ENCODE measurements at places on chromosomes 12 and 14.
A peak's percentile ranks its signal among the peaks of the same experiment; 100 is the strongest.

GRCh38 chr14:29352706-29353080 is 575.0 kb downstream of the PRKD1 start:
- no peak for DNase-seq

DNA sequence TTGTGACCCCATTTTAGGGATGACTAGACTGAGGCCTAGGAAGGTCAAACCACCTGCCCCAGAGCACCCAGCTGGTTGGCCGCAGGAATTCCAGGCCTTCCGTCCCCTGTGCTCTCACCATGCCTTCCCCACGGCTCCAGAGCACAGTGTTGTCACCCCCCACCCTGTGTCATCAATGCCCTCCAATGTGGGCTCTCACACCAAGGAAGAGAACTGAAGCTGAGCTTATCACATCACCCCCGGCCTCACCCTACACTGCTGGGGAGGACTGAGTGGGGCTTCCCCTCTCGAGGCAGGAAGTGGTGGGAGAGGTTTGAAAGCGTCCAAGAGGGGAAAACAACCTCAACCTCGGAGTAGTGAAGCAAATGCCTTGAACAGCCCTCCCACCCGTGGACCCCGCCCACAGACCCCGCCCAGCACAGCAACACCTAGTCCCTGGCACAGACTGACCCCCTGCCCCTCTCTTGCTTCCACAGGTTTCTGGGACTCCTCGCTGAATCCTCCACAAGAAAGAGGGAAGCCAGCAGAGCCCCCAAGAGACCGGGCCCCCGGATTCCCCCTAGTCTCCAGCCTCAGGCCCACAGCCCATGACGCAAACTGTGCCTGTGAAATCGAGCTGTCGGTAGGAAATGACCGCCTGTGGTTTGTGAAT is 97.2 kb downstream of the LGMN start:
- no peak for DNase-seq

- no peak for DNase-seq
These were observed 280.6 kb upstream of the RTL1 start for GRCh38 chr14:101184104-101184455.

- DNase-seq: no peak
These were observed 57.2 kb downstream of the MVK start for GRCh38 chr12:109630815-109631214.

DNA sequence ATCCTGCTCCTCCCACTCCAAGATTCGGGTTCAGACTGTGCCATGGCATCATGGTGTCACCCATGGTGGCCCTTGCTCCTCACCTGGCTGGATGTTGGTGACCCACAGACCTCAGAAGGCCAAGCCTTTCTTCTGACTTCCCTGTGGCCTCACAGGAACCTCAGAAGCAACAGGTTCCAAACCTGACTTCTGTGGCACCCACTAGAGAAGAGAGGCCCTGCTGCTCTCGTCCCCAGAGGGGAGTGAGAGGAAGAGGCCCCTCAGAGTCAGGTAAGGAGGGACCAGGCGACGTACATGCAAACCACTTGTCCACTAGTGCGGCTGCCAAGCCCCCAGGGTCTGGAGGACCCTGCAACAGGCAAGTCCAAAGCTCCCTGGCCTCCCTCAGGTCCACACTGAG is 10.4 kb downstream of the CLBA1 start:
- no peak for DNase-seq

- no peak for DNase-seq
These were observed 43.6 kb upstream of the KCNH5 start for GRCh38 chr14:63088865-63089264.

GRCh38 chr14:60064491-60065072 is 27.1 kb upstream of the PCNX4 start:
- no peak for DNase-seq

DNA sequence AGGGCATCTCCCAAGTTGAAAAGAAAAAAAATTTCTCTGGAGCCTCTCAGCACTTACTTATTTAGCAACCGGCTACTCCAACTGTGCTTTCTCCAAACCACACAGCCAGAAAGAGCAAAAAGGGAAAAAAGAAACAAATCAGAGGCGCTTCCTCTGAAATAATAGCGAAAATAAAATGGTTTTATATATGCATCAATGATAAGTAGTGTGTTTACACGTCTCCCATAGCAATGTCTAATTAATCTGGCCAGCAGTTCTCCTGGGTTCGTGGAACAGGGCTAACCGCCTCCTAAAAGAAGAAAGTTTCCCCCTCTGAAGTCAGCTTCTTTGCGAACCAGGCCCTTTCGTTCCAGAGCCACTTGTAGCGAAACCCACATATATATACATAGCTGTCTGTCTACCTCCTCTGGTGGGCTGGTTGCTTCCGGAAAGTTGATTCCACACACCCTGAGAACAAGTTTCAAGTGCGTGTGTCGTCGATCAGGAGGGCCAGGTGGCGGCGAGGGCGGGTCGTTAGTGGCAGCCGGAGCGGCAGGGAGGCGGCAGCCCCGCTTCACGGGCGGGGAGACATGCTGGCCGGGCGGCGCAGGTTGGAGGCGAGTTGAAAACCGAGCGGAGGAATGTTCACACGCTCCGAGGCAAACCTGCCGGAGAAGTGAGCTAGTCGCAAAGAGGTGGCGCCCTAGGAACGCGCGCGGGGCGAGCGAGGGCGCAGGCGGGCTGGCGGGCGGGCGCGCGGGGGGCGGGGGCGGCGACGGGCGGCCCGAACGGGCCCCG is 2.7 kb downstream of the PTHLH start:
- peak; percentile 70 for DNase-seq
